Placental epithelial cell (primary cell): ENCODE measurements at places on chromosomes 4 and X. TPM values are rescaled to one million over a fixed set of nuclear protein-coding genes. Genes with fewer than 3 reads are reported as not detected.

Gene CCKAR
- not detected in 2 replicates for total RNA-seq

Gene MPC1L
- total RNA-seq: not detected in 2 replicates

Gene UGT2B10
- not detected in 2 replicates for total RNA-seq

Gene AMELX
- total RNA-seq: not detected in 2 replicates

Gene EDNRA
- total RNA-seq: not detected in 2 replicates

Gene ODAPH
- 3.5 and 115 TPM in 2 replicates for total RNA-seq

Gene SGCB
- 4.7 and 6.7 TPM in 2 replicates for total RNA-seq

Gene RTL3
- not detected in 2 replicates for total RNA-seq

Gene TEX13B
- total RNA-seq: not detected in 2 replicates

Gene UNC5C
- 0.39 TPM in 1 of 2 replicates, not detected in the other for total RNA-seq

Gene TLR2
- under 0.01 and 0.22 TPM in 2 replicates for total RNA-seq

Gene CFAP99
- total RNA-seq: not detected in 2 replicates

Gene TMPRSS11F
- total RNA-seq: 0.76 and 1.2 TPM in 2 replicates

Gene RGS12
- total RNA-seq: 14.3 and 38.5 TPM in 2 replicates

Gene KLKB1
- not detected in 2 replicates for total RNA-seq

Gene MAGEB3
- total RNA-seq: not detected in 2 replicates

Gene BTK
- not detected in 2 replicates for total RNA-seq

Gene RIBC1
- 1.6 TPM in 1 of 2 replicates, not detected in the other for total RNA-seq

Gene SSX5
- not detected in 2 replicates for total RNA-seq

Gene IL13RA1
- 16.9 and 23.5 TPM in 2 replicates for total RNA-seq

Gene PDE6B
- total RNA-seq: 4.3 and 5.0 TPM in 2 replicates

Gene BGN
- total RNA-seq: 0.11 and 0.39 TPM in 2 replicates

Gene PGAM4
- not detected in 2 replicates for total RNA-seq

Gene PNMA6A
- total RNA-seq: under 0.01 and 0.11 TPM in 2 replicates

Gene MAP7D2
- 0.39 and 1.1 TPM in 2 replicates for total RNA-seq

Gene N4BP2
- total RNA-seq: 45.0 and 47.5 TPM in 2 replicates

Gene ASB9
- 0.65 and 2.0 TPM in 2 replicates for total RNA-seq

Gene KCNIP4
- 3.1 TPM in 2 replicates for total RNA-seq

Gene CCDC149
- 2.4 and 2.5 TPM in 2 replicates for total RNA-seq

Gene ZNF141
- 11.5 and 15.7 TPM in 2 replicates for total RNA-seq

Gene TMEM35A
- not detected in 2 replicates for total RNA-seq

Gene ARAP2
- total RNA-seq: 30.5 and 43.6 TPM in 2 replicates

Gene ZRSR2
- 2.7 and 2.9 TPM in 2 replicates for total RNA-seq

Gene FGD1
- 8.4 and 11.0 TPM in 2 replicates for total RNA-seq

Gene TEX11
- not detected in 2 replicates for total RNA-seq

Gene NKX6-1
- total RNA-seq: 0.11 TPM in 1 of 2 replicates, not detected in the other

Gene CHRDL1
- not detected in 2 replicates for total RNA-seq

Gene ATP2B3
- total RNA-seq: not detected in 2 replicates

Gene SMR3A
- not detected in 2 replicates for total RNA-seq

Gene CSAG2
- total RNA-seq: not detected in 2 replicates

Gene AKAP14
- not detected in 2 replicates for total RNA-seq
